SK-N-SH (cell line): ENCODE measurements at places on chromosomes 3 and 15. TPM values are rescaled to one million over a fixed set of nuclear protein-coding genes. Genes with fewer than 3 reads are reported as not detected.

DNA sequence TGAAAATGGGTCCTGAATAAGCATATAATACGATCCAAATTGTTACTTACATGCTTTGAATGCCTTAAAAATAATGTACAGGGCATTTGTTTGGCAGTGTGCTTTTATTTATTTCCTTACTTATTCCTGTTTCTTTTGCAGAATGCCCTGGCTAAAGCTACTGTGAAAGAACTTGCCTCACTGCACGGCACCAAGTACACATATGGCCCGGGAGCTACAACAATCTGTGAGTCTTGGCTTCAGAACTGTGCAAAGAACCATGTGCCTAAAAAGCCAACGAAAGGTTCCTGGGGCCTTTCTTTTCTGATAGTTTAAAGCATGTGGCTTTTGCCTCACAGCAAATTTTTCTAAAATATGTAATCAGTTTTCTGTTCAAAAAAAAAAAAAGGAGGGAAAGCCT lies 7.8 kb upstream of the CPA3 start:
- no peak for DNase-seq

The ACTRT3 gene
- 1.2 and 1.6 TPM in 2 replicates for polyA plus RNA-seq

The GOLGA8S gene
- polyA plus RNA-seq, result 0.02 TPM in 2 replicates

The PLA2G4D gene
- not detected in 2 replicates for polyA plus RNA-seq

- DNase-seq, result no peak
Observed at GRCh38 chr15:49902685-49903501, 216.1 kb downstream of the ATP8B4 start.

DNA sequence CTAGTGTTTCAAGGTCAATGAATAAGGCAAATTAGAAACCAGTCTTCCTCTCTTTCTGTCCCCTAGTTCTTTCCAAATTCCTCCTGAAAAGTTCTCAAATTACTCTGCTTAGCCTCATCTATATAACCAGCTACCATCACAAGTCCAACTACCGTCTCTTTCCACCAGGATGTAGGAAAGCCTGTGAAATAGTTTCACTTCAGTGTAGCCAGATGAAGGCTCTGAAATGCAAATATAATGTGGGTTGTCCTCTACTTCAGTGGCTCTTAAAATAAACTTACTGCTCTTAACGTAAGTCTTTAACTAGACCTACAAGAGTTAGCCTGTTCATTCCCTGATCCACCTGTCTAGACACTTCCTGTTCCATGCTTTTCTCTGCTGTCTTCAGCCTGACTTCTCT lies 827.7 kb downstream of the ROBO1 start:
- DNase-seq, result no peak

DNA sequence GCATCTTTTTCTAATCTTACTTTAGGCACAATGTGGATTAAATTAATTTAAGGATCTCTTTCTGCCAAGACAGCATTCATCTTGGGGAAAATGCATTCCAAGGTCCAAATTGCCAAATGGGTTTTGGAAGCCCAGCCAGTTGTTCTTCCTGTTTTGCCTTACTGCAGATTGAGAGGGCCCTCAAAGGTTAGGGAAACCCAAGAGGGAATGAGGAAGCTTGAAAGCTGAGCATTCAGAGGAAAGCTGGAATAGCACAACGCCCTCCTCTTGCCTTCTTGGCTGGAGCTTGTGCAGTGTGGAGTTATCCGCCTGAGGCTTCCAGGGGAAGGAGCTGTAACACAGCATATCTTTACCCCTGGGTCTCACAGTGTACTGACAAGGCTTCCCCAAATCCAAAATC lies 18.2 kb upstream of the SACM1L start:
- no peak for DNase-seq

DNA sequence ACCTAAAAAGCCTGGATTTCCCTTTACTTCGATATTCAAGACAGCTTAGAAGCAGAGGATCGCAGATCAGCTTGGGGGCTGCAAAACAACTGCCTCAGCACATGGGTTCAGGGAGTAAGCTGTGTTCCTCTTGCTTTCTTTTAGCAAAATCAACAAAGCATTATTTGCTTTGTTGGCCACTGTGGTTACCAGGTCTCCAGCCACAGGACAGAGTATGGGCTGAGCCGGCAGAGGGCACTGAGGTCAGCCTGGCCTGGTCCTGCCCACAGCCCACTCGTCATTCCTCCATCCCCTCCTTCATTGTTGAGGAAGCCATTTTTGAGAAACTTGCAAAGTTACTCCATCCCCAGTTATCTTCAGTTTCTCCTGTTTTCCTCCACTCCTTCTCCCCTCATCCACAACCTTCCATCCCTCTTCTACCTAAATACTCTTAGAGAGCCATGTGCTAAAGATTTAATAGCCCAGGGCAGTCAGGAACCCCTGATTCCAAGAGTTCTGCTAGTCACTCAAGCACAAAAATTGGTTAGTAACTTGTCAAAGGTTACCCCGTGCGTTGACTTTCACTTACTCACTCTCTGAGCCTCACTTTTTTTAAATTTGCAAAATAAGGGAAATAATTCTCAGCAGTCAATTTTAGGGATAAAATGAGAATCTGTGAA lies 60.0 kb upstream of the HES1 start:
- no peak for DNase-seq

The BLM gene
- polyA plus RNA-seq, result 2.7 and 2.9 TPM in 2 replicates

The SLC22A14 gene
- 0.10 and 0.16 TPM in 2 replicates for polyA plus RNA-seq

GRCh38 chr15:40443846-40444245 lies 3.1 kb downstream of the BAHD1 start:
- no peak for DNase-seq

DNA sequence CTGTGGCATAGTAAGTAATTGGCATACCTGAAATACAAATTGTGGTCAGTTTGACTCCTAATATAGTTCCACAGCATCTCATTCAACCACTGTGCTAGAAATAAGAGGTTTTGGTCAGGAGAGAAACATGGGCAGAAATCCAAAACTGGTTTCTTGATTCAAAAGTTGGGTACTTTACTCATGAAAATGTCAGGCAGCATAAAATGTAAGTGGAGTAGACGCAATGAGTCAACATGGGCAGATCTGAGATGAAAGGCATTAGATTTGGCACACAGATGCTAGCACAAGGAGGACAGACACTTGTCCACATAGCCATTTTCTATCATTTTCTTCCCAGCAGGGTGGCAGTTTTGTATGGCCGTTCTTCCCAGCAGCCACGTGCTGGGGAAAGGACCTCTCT lies 255.8 kb upstream of the CDIN1 start:
- no peak for DNase-seq

- no peak for DNase-seq
Observed at GRCh38 chr15:53716909-53717876, 42.3 kb downstream of the WDR72 start.
